GM23338 (cell line): ENCODE measurements at places on chromosomes 3 and 15. TPM values are rescaled to one million over a fixed set of nuclear protein-coding genes. Genes with fewer than 3 reads are reported as not detected.

Gene RASL12
- 20.1 and 27.7 TPM in 2 replicates for total RNA-seq

GRCh38 chr3:45537970-45538640 lies 56.4 kb upstream of the LIMD1 start:
- H3K36me3 ChIP-seq: no peaks in the 10 kb centered on the region; the same call in 1 of the 2 replicates
- H3K27me3 ChIP-seq: no peaks in the 10 kb centered on the region
- H3K4me3 ChIP-seq: no peak overlapping the region
- no peaks in the 10 kb centered on the region for H3K4me1 ChIP-seq
- no peak for DNase-seq

GRCh38 chr3:142962520-142963233 lies 797 bp downstream of the PAQR9 start:
- H3K4me1 ChIP-seq: peaks cover 3% of the 10 kb centered on the region; the same call in 1 of the 2 replicates
- peak; percentile 53 for DNase-seq
- peaks cover 49% of the 10 kb centered on the region for H3K27me3 ChIP-seq
- H3K4me3 ChIP-seq: peak overlapping the region; percentile 58
- no peak overlapping the region for H3K27ac ChIP-seq
- no peaks in the 10 kb centered on the region for H3K36me3 ChIP-seq

GRCh38 chr3:79297245-79297960 lies 470.4 kb downstream of the ROBO1 start:
- no peaks in the 10 kb centered on the region for H3K27me3 ChIP-seq
- H3K27ac ChIP-seq: no peak overlapping the region
- peaks cover 4% of the 10 kb centered on the region; the same call in 1 of the 2 replicates for H3K36me3 ChIP-seq
- DNase-seq: peak; percentile 4
- H3K4me3 ChIP-seq: no peak overlapping the region

Gene P2RY1
- 54.6 and 59.8 TPM in 2 replicates for total RNA-seq

- no peak overlapping the region for H3K27ac ChIP-seq
- no peak overlapping the region for H3K4me3 ChIP-seq
- H3K36me3 ChIP-seq: no peaks in the 10 kb centered on the region
- DNase-seq: peak; percentile 67
- H3K4me1 ChIP-seq: no peaks in the 10 kb centered on the region
Observed at GRCh38 chr15:45611305-45611704, 23.5 kb upstream of the SQOR start.

Gene SI
- total RNA-seq: not detected in 2 replicates

GRCh38 chr3:194658477-194659242 lies 13.3 kb downstream of the LSG1 start:
- no peaks in the 10 kb centered on the region for H3K27me3 ChIP-seq
- peaks cover 32% of the 10 kb centered on the region for H3K36me3 ChIP-seq

Gene VIPR1
- total RNA-seq: 13.9 and 19.3 TPM in 2 replicates

DNA sequence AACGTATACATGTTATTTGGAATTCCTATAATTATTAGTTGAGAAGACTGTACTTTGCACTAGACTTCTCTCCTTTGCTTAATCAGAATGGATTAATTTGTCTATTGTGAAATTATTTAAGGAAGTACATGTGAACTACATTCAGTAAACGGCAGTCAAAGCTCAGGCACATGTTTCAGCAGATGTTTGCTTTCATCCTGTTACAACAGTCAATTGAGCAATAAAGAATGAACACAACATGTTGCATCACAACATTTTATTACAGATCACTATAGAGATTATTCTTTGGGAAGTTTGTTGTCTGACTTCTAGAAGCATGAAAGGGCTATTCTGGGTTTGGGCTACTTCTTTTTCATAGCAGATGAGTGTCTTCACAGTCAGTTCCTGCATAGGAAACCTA lies 39.2 kb downstream of the RAB27A start:
- DNase-seq: no peak
- peaks cover 5% of the 10 kb centered on the region for H3K4me1 ChIP-seq
- no peaks in the 10 kb centered on the region for H3K36me3 ChIP-seq

DNA sequence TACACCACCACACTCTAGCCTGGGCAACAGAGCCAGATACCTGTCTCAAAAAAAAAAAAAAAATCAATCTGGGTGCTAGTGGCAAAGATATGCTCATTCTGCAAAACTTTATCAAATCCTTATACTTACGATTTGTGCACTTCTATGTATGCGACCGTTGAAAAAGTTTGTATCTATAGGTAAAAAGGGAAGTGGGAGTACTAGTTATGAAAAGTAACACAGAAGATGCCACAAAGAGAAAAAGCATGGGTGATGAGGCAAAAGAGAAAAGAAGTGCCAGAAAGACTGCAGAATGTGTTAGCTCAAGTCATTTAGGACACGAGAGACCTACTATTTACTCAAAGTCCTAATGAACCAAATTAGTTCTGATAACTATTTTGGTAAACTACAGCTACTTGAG lies 407.8 kb downstream of the SHQ1 start:
- H3K27ac ChIP-seq: no peak overlapping the region
- H3K36me3 ChIP-seq: no peaks in the 10 kb centered on the region
- no peak for DNase-seq

Gene SV2B
- total RNA-seq: 0.16 and 0.76 TPM in 2 replicates

DNA sequence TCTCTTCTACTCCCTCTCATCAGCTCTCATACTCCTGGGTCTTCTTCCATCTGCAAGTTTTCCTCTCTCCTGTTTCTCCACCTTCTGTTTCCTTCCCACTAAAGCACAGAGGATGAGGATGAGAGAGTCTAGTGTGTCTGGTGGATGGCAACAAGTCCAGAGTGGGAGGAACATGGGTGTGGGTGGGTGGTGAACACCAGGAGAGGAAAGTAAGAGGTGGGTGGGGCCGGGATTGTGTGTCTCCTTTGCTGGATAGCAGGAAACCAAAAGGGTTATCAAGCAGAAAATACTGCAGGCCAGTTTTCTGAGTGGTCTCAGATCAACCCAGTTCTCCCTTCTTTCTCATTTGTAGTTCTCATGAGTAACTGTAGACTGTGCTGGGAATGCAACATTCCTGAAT lies 52.9 kb upstream of the EPHB1 start:
- no peak overlapping the region for H3K4me3 ChIP-seq
- no peaks in the 10 kb centered on the region for H3K4me1 ChIP-seq
- no peaks in the 10 kb centered on the region for H3K27me3 ChIP-seq
- no peaks in the 10 kb centered on the region for H3K36me3 ChIP-seq
- H3K27ac ChIP-seq: no peak overlapping the region

DNA sequence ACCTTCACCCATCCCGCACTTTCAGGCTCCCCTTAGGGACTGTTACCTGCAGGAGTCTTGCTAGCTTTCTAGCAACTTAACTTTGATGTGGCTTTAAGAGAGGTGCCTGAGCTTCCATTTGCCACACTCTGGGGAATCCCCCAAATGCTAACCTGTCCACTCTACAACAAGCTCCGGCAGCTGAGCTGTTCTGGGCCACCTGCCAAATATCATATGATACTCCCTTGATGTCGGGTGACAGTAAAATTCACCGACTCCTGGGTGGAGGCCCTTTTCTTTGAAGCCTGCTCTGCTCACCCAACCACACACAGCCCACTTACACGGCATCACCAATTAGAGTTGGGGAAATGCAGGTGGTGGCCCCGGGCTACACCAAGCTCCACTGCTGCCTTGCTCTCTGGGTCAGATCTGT lies 38.0 kb upstream of the XCR1 start:
- peaks cover 8% of the 10 kb centered on the region; the same call in 1 of the 2 replicates for H3K4me1 ChIP-seq
- no peak overlapping the region for H3K4me3 ChIP-seq
- H3K27me3 ChIP-seq: no peaks in the 10 kb centered on the region
- no peaks in the 10 kb centered on the region for H3K36me3 ChIP-seq

Gene PFN2
- total RNA-seq: 200 and 212 TPM in 2 replicates

DNA sequence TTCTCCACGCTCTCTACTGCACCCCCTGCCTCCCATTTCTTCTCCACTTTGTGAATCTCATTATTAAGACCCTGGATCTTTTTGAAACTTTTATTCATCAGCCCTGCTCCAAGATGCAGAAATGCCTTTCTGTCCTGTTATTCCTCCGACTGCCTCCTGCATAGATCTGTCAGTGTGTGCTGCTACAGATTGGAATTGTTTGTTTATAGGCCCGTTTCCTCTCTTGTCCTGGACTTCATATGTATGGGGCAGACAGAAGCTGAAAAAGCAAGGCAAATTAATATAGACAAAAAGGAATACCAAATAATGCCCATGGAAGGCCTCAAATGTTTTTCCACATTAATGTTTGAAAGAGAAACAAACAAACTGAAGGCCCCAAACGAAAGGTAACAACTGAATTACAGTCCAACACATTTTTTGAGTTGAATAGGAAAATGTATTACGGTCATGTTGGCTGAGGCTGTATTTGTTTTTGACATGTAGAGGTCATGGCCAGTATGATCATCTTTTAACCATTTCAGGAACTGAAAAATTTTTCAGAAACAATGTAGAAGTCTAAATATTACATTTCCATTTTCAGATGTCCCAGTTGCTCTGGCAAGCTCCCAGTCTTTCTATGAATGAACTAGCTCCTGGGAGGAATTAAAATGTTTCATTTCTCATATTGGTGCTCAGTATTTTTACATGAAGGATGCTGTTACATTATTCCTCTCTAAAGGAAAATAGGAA lies 8.8 kb downstream of the CHST2 start:
- H3K4me1 ChIP-seq: peaks cover 9% of the 10 kb centered on the region; the same call in 1 of the 2 replicates
- H3K36me3 ChIP-seq: no peaks in the 10 kb centered on the region
- H3K27ac ChIP-seq: no peak overlapping the region
- no peak overlapping the region for H3K4me3 ChIP-seq
- DNase-seq: no peak

Gene RLBP1
- total RNA-seq: not detected in 2 replicates

Gene RSRC1
- total RNA-seq: 22.8 and 32.5 TPM in 2 replicates

Gene SLC12A1
- 0.19 and 0.59 TPM in 2 replicates for total RNA-seq

GRCh38 chr3:2377281-2377680 lies 278.6 kb downstream of the CNTN4 start:
- H3K27me3 ChIP-seq: no peaks in the 10 kb centered on the region
- DNase-seq: no peak
- H3K4me1 ChIP-seq: no peaks in the 10 kb centered on the region
- no peak overlapping the region for H3K27ac ChIP-seq
- no peaks in the 10 kb centered on the region for H3K36me3 ChIP-seq

DNA sequence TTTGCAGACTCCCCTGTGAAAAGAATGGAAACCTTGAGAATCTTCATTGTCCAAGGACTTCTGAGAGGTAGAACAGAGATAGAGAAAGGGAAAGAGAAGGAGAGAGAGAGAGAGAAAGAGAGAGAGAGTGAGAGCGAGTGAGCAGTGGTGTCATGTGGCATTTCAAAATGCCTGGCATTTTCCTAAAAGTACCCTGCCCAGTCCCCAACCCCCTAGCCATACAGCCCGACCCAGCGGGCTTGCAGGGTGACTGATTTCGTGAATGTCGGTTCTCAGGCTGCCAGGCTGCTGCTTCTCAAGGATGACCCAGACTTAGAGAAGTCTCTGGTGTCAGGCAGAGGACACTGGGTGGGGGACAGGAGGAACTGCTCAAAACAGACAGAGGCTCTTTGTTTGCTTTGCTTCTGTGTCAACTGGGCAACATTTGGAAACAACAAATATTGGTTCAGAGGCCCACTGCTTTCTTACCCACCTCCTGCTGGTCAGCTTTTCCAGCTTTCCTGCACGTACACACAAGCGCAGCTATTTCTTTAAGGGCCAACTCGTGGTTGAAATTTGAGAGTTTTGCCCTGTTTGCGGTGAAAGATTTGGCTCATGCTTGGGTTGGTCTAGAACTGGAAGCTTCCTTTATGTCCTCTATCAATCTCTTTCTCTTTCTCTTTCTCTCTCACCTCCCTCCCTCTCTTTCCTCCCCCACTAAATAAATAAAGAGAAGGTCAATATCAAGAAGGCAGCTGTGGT lies 3.7 kb upstream of the TF start:
- peaks cover 26% of the 10 kb centered on the region for H3K27me3 ChIP-seq
- H3K4me3 ChIP-seq: no peak overlapping the region
- no peaks in the 10 kb centered on the region for H3K36me3 ChIP-seq
- no peak overlapping the region for H3K27ac ChIP-seq

GRCh38 chr3:42381551-42382082 lies 28.8 kb downstream of the LYZL4 start:
- H3K36me3 ChIP-seq: no peaks in the 10 kb centered on the region
- no peaks in the 10 kb centered on the region for H3K27me3 ChIP-seq
- no peaks in the 10 kb centered on the region for H3K4me1 ChIP-seq
- no peak for DNase-seq

- 0 out of 2 replicates have a peak, but pooled peaks cover 3% of the 10 kb centered on the region for H3K4me1 ChIP-seq
- no peak overlapping the region for H3K27ac ChIP-seq
- no peak overlapping the region for H3K4me3 ChIP-seq
- H3K36me3 ChIP-seq: peaks cover 6% of the 10 kb centered on the region; the same call in 1 of the 2 replicates
- DNase-seq: no peak
Observed at GRCh38 chr3:64936556-64936955, 248.8 kb upstream of the ADAMTS9 start.

GRCh38 chr3:180747805-180748361 lies 68.6 kb upstream of the CCDC39 start:
- H3K4me3 ChIP-seq: no peak overlapping the region
- peaks cover 21% of the 10 kb centered on the region for H3K4me1 ChIP-seq
- H3K27me3 ChIP-seq: no peaks in the 10 kb centered on the region
- no peaks in the 10 kb centered on the region for H3K36me3 ChIP-seq

- DNase-seq: no peak
- H3K4me3 ChIP-seq: no peak overlapping the region
- H3K4me1 ChIP-seq: no peaks in the 10 kb centered on the region
- no peak overlapping the region for H3K27ac ChIP-seq
Observed at GRCh38 chr3:29186131-29186599, 94.7 kb upstream of the RBMS3 start.

Gene ALG1L2
- not detected in 2 replicates for total RNA-seq

Gene AVEN
- total RNA-seq: 10.3 and 12.1 TPM in 2 replicates

DNA sequence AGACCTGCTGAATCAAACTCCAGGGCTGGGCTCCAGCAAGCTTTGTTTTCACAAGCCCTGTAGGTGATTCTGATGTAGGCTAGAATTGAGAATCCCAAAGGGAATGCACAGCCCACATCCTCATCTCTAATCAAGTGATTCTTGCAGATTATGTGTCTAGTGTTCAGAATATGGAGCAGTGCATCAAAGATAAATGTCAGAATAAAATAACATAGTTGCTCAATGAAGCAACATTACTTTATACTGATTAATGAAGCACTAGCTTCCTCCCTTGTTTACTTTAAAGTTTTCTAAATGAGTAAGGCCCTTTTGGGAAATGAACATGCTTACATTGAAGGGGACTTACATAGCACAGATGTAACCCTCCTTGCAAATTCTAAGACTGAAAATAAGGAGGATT lies 39.2 kb downstream of the NUP210 start:
- no peak for DNase-seq
- no peak overlapping the region for H3K4me3 ChIP-seq
- no peaks in the 10 kb centered on the region for H3K27me3 ChIP-seq

DNA sequence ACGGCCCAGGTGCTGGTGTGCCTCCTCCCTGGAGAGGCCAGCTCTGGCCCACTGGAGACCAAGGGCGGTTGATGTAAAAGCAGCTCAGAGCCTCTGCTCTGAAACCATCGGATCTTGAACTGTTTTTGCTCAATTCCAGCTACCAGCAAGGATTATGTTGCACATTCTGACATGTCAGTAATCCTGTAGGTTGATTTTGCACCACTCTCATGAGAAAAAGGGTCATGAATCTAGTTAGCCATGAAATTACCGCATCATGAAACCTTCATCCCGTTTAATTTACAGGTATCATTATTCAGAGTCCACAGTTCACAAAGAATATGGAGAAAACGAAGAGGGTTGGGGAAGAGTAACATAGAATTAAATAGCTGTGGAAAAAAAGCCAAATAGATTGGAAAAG lies 120.4 kb upstream of the NSMCE3 start:
- H3K27me3 ChIP-seq: no peaks in the 10 kb centered on the region
- no peak overlapping the region for H3K4me3 ChIP-seq
- no peaks in the 10 kb centered on the region for H3K36me3 ChIP-seq
- no peak for DNase-seq

Gene P4HTM
- total RNA-seq: 22.1 and 28.7 TPM in 2 replicates

- peaks cover 60% of the 10 kb centered on the region for H3K36me3 ChIP-seq
- H3K4me1 ChIP-seq: 0 out of 2 replicates have a peak, but pooled peaks cover 4% of the 10 kb centered on the region
- H3K4me3 ChIP-seq: no peak overlapping the region
- H3K27me3 ChIP-seq: no peaks in the 10 kb centered on the region
- H3K27ac ChIP-seq: no peak overlapping the region
Observed at GRCh38 chr3:196050597-196050996, 31.3 kb downstream of the TFRC start.
